ENCODE measurements at places on chromosomes 3 and 15. TPM values are rescaled to one million over a fixed set of nuclear protein-coding genes. Genes with fewer than 3 reads are reported as not detected.

DNA sequence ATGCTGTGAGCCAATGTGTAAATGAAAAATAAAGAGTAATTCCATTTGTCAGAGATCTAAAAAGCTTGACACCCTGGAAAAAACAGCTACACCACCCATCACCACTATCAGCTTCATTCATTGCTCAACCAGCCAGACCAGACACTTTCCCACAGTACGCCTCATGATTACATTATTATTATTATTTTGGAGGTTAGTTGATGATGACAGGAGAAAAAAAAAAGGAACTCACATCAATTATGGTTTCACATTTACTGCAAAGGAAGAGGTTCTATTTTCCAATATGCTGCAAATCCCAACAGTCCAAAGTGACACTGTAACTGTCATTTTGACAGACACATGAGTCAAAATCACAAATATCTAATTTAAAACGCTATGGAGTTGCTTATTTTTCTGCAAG lies 134.7 kb upstream of the TSC22D2 start:
- no peaks in the 10 kb centered on the region for H3K36me3 ChIP-seq
- no peak overlapping the region for H3K4me3 ChIP-seq
- no peak overlapping the region for H3K27ac ChIP-seq
- DNase-seq: no peak
- 0 out of 2 replicates have a peak, but pooled peaks cover 2% of the 10 kb centered on the region for H3K27me3 ChIP-seq
- H3K4me1 ChIP-seq: no peaks in the 10 kb centered on the region

ZNF80 gene
- not detected for total RNA-seq

- no peak within 1 kb of the TSS for H3K27ac ChIP-seq
- no peak for DNase-seq
- no peaks in the 10 kb centered on the region for H3K27me3 ChIP-seq
Measured at GRCh38 chr3:119660474-119661440, at the start of gene POPDC2. Gene POPDC2 (minus strand): TSS chr3:119660589. CDS start chr3:119660423, 166 bp downstream.

RARB gene
- 0.22 TPM for total RNA-seq

ITPR1 gene
- total RNA-seq: 4.2 TPM

- no peak overlapping the region for H3K4me3 ChIP-seq
- no peaks in the 10 kb centered on the region for H3K4me1 ChIP-seq
- no peak overlapping the region for H3K27ac ChIP-seq
- no peak for DNase-seq
- no peaks in the 10 kb centered on the region for H3K27me3 ChIP-seq
Measured at GRCh38 chr3:114867835-114868503, 279.1 kb downstream of the ZBTB20 start.

DNA sequence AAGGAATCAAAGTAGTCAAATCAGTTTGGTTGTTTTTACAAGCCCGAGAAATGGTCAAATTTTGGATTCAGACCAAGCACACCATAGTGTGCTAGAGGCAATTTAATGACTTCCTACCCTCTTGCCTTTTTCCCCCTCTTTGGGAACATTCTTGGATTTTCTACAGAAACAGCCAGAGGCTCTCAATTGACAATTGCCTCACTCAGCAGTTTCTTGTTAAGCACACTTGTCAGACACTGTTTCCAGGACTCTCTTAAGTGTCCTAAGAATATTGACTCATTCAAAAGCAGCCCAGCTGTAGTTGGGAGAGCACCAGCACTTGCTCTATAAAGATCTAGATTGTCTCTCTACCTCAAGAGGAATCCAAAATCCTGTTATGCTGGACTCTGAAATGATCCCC lies 1.5 kb upstream of the SLC35G2 start:
- no peaks in the 10 kb centered on the region for H3K27me3 ChIP-seq
- H3K4me1 ChIP-seq: no peaks in the 10 kb centered on the region
- no peak for DNase-seq
- H3K4me3 ChIP-seq: no peak overlapping the region
- H3K27ac ChIP-seq: no peak overlapping the region

SLC22A14 gene
- total RNA-seq: not detected

DNA sequence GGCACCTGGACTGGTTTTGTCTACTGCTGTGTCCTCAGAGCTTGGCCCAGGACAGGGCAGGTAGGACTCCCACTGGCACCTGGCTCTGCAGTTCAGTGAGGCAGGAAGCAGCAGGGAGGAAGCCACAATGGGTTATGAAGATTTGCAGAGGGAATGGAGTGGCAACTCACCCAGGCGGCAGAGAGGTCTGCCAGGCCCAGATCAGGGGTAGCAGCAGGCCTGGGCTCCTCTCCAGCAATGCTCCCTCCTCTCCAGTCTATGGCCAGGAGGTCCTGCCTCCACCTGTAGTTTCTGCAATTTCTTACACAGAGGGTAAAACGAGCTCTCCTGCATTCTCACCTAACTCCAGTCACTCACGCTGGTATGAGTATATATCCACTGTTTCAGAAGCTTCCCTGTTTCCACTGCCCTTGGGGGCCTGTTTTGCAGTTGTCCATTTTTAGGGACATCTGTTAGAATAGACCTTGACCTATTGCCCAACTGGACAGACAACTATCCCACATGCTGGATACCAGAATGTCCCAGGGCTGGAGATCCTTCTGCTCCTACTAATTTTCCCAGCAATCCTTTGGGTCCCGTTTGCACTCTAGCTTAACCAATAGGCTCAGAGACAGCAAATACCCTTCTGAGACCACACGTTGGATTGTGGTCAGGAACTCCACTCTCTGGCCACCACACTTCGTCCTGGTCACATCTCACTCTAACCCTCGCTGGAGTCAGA lies 35.2 kb downstream of the HMCES start:
- H3K27me3 ChIP-seq: no peaks in the 10 kb centered on the region
- H3K4me1 ChIP-seq: no peaks in the 10 kb centered on the region
- no peak overlapping the region for H3K27ac ChIP-seq
- DNase-seq: no peak
- H3K4me3 ChIP-seq: peak overlapping the region; percentile 83

- no peak for DNase-seq
- H3K4me1 ChIP-seq: peaks cover 7% of the 10 kb centered on the region
- H3K36me3 ChIP-seq: no peaks in the 10 kb centered on the region
- no peaks in the 10 kb centered on the region for H3K27me3 ChIP-seq
- no peak overlapping the region for H3K27ac ChIP-seq
Measured at GRCh38 chr3:131072845-131073244, 46.2 kb downstream of the NEK11 start.

TMPRSS7 gene
- total RNA-seq: not detected

GRCh38 chr15:70323111-70323851 lies 225.6 kb upstream of the TLE3 start:
- H3K36me3 ChIP-seq: no peaks in the 10 kb centered on the region
- H3K4me1 ChIP-seq: peaks cover 3% of the 10 kb centered on the region
- H3K27me3 ChIP-seq: no peaks in the 10 kb centered on the region
- H3K4me3 ChIP-seq: no peak overlapping the region

DNA sequence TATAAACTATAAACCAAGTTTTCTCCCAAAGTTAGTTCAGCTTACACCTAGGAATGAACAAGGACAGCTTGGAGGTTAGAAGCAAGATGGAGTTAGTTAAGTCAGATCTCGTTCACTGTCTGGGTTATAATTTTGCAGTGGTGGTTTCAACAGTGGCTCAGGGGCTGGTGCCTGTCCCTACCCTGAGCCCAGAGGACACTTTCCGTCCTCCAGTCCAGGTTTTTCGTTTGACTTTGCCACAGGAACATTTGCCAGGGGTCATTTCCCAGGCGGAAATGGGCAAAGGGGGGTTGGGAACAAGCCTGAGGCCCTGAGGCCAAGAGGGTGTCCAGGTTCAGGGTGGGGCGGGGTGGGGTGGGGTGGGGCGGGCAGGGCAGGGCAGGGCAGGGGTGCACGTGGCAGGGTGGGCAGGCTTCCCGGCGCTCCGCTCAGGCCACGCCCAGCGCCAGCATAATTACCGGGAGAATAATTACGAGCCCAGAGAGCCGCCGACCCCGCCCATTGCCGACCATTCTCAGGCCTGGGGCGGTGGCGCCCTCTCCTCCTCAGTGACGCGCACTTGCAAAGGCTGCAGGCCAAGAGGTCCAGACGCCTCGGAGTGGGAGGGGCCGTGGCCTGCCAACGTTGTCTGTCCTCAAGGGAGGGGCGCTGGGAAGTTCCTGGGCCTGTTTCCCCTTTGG lies 70.4 kb downstream of the KLF13 start:
- H3K27me3 ChIP-seq: no peaks in the 10 kb centered on the region
- DNase-seq: peak; percentile 98
- H3K27ac ChIP-seq: no peak overlapping the region

DNA sequence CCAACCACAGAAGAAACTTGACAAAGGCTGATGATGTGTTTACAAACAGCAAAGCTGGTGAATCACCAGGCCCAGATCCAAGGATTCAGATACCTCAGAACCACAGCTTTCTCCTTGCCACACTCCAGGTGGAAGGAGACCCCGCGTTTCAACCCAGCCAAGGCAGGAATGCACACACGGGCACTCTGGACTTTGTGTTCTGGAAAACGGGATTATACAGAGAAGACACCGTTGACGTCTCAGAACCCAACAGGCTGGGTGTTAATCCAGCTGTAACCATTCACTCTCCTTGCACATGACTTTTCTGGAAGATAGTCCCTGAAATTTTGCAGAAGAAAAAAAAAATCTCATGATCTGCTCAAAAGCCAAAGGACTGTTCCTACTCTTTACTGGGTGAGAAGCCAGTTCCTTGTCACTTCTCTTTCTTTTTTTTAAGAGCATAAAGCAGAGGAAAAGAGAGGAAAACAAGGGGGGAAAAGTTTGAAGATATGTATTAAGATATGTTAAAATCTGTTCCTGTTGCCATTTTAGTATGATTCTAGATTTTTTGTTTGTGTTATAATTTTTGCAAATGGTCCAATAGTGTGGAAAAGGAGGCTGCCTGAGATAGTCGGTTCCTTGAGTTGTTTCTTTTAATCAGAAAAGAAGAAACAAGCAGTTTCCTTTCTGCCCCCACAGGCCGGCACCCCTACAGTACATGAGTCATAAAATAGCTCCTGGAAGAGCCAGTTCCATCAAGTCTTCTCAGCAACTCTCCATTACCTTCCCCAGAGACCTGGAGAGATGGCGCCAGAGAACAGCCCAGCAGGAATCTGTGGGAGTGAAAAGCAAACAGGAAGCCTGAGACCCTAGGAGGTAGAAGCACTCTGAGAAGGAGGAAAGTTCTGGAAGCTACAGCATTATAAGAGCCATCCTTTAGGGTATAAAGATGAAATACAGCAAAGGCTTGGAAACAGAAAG lies 73.1 kb downstream of the RORA start:
- no peak overlapping the region for H3K4me3 ChIP-seq
- peaks cover 2% of the 10 kb centered on the region for H3K4me1 ChIP-seq
- H3K36me3 ChIP-seq: no peaks in the 10 kb centered on the region
- H3K27me3 ChIP-seq: no peaks in the 10 kb centered on the region
- DNase-seq: no peak

DNA sequence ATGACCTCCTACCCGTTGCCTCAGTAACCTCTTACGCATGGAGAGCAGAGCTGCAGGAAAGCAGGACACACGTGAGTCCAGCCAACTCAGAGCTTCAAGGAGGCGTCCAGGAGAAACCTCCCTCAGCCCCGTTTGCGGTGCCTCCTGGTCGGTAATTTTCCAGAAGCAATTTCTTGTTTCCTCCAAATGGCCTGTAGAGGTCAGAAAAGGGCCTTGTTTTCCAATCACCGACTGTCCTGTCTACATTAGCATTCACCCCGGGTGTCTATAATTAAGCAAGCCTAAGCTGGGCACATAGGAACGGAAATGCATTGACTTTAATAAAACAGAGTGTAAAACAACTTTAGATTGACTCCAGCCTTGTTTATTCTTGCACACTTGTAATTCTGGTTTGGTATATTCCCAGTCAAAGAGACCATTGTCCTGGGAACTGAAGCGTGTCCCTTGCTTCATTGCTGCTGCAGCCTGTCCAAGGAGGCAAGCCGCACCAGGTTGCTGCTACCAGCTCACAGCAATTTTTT lies 836.2 kb downstream of the AGBL1 start:
- H3K4me1 ChIP-seq: peaks cover 11% of the 10 kb centered on the region
- no peak overlapping the region for H3K4me3 ChIP-seq
- DNase-seq: peak; percentile 55
- no peak overlapping the region for H3K27ac ChIP-seq
- H3K36me3 ChIP-seq: no peaks in the 10 kb centered on the region

- H3K4me3 ChIP-seq: no peak overlapping the region
- peaks cover 2% of the 10 kb centered on the region for H3K36me3 ChIP-seq
- DNase-seq: no peak
- H3K27me3 ChIP-seq: no peaks in the 10 kb centered on the region
- H3K4me1 ChIP-seq: peaks cover 9% of the 10 kb centered on the region
Measured at GRCh38 chr3:44885618-44886017, 11.2 kb downstream of the TGM4 start.

GRCh38 chr3:38828681-38829080 lies 12.7 kb upstream of the SCN10A start:
- H3K36me3 ChIP-seq: no peaks in the 10 kb centered on the region
- H3K27me3 ChIP-seq: no peaks in the 10 kb centered on the region
- DNase-seq: no peak
- no peak overlapping the region for H3K4me3 ChIP-seq

GRCh38 chr15:29125382-29126207 lies 144.0 kb downstream of the NSMCE3 start:
- H3K27ac ChIP-seq: no peak overlapping the region
- no peak overlapping the region for H3K4me3 ChIP-seq
- no peak for DNase-seq
- H3K36me3 ChIP-seq: no peaks in the 10 kb centered on the region
- H3K27me3 ChIP-seq: no peaks in the 10 kb centered on the region

- peaks cover 4% of the 10 kb centered on the region for H3K4me1 ChIP-seq
- DNase-seq: peak; percentile 54
- no peaks in the 10 kb centered on the region for H3K36me3 ChIP-seq
Measured at GRCh38 chr15:78316283-78317083, 17.1 kb upstream of the SKIC8 start.

MFGE8 gene
- 653 TPM for total RNA-seq

- no peaks in the 10 kb centered on the region for H3K27me3 ChIP-seq
- H3K27ac ChIP-seq: no peak overlapping the region
- H3K4me3 ChIP-seq: no peak overlapping the region
- DNase-seq: no peak
Measured at GRCh38 chr15:90705212-90705611, 11.9 kb upstream of the BLM start.

DNA sequence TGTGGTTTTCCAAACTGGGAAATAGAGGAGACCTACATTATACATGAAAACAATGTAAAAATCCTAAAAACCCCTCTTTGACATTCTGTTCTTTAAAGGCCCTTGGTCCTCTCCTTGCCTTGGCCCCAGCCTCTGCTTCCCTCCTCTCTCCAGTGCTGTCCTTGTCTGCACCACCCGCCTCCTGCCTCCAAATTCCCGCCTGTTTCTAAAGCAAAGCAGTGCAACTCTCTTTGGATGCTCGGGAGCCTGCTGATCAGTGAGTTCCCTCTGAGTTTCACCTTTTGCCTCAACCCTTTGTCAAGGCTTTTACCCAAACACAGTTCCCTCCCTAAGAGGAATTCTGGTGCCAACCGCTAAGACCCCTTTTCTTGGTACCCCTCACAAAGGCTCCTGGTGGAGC lies 8.0 kb downstream of the ANKDD1A start:
- peaks cover 6% of the 10 kb centered on the region for H3K36me3 ChIP-seq
- peaks cover 10% of the 10 kb centered on the region for H3K4me1 ChIP-seq
- no peak overlapping the region for H3K27ac ChIP-seq
- no peaks in the 10 kb centered on the region for H3K27me3 ChIP-seq
- no peak for DNase-seq

SYNM gene
- total RNA-seq: 1.8 TPM

AMT gene
- 38.8 TPM for total RNA-seq

NR2E3 gene
- total RNA-seq: 0.35 TPM

Data from H9 (cell line).